ENCODE measurements at places on chromosomes 16 and 17.

DNA sequence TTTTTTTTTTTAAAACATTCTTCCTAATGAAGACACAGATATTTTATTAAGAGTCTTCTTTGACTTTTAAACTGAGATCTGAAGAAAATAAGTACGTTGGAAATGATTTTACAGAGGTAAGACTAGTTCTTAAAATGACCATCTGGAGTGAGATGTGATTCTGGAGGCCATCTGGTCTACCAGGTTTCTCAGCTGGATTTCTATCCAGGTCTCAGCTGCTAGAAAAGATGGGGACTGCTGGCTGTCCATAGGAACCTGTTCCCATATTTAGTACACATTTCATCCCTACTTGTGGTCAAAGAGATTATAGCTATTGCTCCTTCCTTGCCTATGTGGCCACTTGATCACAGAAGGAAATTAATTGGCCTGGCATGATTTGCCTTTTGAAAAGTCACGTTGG, 12.2 kb downstream of the PMFBP1 start:
- DNase-seq, result no peak

GRCh38 chr16:31080035-31080629, 5.9 kb downstream of the ZNF646 start:
- DNase-seq, result no peak

GRCh38 chr17:33342025-33342424, 48.9 kb upstream of the ASIC2 start:
- no peak for DNase-seq

GRCh38 chr17:62963296-62963695, 2.7 kb upstream of the TANC2 start:
- DNase-seq, result no peak

- DNase-seq, result no peak
Measured at GRCh38 chr17:57260325-57261083, 4.2 kb downstream of the MSI2 start.

- no peak for DNase-seq
Measured at GRCh38 chr17:48625495-48626244, 488 bp downstream of the HOXB9 start.

DNA sequence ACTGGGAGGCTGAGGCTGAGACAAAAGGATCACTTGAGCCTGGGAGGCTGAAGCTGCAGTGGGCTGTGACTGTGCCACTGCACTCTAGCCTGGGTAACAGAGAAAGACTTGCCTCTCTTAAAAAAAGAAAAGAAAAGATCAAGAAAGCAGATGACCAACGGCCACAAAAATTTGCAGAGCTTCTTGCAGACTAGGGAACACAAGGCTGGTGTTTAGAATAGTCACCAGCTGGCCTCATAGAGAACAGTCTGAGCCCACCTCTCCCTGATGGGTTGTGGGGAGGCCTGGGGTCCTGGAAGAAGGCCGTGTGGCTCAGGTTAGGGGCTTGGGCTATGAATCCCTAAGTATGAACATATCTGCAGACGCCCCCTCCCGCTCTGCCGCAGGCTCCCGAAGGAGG, 73.7 kb upstream of the MED9 start:
- no peak for DNase-seq

DNA sequence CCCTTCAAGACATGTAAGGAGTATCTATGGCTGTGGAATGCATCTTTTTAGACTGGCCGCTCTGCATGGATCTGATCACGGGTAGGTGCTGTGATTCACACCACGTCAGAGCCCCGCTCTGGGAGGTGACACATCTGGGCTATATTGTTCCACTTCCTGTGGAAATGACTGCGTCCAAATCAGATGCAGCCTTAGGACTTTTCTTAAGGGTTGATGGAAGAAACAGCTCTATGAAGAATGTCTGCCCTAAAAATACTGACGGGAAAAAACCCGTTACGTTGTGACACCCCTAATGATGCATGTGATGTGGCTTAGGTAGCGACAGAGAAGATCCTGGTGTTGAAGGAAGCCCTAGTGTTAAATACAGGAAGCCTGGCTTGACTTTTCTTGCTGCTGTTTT, 12.2 kb downstream of the BANP start:
- DNase-seq, result no peak

- DNase-seq, result no peak
Measured at GRCh38 chr17:49510059-49510719, 15.1 kb downstream of the NGFR start.

- no peak for DNase-seq
Measured at GRCh38 chr16:49980166-49980565, 44.9 kb upstream of the CNEP1R1 start.

DNA sequence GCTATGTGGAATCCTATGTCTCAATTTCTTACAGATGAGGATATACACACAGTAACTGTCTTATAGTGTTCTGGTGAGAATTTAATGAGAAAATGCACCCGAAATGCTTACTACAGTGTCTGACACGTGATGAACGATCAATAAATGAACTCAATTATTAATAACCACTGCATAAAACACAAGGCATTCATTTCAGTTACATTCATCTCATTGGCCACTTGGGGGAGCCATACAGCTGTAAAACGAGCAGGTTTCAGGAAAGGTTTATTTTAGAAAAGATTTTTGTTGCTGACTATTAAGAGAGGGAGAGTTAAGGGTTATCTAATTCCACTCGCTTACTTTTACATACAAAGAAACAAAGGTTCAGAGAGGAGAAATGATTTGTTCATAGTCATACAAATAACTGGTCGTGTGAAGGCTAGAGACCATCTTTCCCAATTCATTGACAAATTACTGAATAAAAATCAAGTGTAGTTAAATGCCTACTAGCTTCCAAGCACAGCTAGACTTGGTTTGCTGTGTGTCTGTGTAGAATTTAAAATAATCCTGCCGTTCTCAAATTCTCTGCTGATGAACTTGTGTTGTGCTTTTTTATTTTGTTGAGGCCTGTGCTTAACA, 160.1 kb downstream of the MAP2K4 start:
- DNase-seq, result no peak

- DNase-seq, result no peak
Measured at GRCh38 chr16:80899809-80900592, 95.6 kb upstream of the CDYL2 start.

DNA sequence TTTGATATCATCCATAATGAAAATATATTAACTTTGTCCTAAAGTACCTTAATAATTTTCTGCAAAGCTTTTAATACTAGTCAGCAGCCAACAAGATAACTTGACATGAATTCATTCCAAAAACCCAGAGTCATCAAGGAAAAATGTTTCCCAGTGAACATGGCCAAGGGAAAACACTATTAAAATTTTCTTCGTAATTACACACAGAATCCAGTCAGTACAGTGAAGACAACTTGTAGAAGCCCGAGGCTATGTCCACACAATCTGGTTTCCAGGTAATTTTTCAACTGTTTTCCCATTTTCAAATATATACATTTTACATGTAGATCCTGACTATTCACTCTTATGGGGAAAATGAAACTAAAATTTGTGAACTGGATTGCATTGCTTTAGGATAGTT, 600.9 kb downstream of the CDH8 start:
- no peak for DNase-seq

DNA sequence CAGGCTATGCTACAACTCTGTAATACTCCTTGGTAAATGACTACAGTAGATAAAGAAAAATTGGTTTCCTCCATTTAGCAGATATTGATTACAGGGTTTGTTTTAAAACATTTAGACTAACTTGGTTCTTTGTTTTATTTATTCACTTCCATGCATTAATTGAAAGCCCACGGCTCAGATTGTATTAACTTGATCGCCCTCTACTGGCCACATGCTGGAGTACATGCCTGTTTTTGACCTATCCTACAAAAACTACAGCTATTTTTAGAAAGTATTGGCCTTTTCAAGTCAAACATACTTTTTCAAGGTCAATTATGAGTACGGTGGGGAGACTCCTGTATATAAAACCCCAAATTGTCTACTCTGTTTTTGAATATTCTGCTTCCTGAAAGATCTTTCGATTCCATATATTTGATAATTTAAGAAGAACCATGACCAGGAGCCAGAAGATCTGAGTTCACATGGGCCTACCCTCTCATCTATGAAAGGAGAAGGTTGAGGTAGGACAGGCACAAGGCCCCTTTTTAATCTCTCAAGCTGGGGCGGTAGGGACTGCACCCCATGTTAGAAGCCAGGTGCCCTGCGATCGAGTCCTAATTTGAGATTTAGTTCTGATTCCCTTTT, 51.8 kb downstream of the CA10 start:
- no peak for DNase-seq

DNA sequence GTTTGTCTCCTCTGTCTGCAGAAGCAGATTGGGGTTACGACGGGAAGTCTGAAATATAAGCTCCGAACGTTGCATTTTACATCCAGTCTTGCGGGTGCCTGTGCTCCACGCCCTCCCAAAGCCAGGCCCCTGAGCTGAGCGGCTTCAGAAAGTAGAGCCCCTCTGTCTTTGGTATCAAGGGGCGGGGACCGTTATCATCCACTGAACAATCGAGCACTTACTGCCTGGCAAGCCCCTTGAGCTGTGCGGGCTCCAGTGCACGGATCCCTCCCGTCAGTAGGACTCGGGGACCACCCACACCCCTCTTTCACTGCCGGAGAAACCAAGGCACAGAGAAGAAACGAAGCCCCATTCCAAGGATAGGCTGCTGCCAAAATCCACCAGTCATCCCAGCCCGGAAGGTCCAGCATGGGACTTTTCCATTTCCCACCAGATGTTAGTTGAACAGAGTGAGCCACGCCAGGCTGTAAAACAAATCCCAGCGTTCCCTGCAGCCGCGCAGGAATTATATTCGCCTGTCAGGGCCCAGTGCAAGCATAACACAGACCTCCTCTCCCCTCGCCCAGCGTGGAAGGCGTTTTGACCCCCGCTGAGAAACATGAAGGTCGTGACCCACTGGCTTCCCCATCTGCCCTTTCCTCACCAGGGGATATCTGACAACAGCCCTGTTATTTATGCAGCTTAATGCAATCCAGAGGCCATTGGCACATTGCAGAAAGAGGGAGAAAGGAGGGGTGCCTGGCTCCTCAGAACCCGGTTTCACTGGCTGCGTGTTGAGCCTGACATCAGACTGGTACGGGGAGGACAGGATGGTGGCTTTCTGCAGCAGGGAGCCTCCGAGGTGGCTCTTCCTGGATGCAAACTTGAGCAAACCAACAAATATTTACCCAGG, 212.2 kb upstream of the FOXF1 start:
- no peak for DNase-seq

DNA sequence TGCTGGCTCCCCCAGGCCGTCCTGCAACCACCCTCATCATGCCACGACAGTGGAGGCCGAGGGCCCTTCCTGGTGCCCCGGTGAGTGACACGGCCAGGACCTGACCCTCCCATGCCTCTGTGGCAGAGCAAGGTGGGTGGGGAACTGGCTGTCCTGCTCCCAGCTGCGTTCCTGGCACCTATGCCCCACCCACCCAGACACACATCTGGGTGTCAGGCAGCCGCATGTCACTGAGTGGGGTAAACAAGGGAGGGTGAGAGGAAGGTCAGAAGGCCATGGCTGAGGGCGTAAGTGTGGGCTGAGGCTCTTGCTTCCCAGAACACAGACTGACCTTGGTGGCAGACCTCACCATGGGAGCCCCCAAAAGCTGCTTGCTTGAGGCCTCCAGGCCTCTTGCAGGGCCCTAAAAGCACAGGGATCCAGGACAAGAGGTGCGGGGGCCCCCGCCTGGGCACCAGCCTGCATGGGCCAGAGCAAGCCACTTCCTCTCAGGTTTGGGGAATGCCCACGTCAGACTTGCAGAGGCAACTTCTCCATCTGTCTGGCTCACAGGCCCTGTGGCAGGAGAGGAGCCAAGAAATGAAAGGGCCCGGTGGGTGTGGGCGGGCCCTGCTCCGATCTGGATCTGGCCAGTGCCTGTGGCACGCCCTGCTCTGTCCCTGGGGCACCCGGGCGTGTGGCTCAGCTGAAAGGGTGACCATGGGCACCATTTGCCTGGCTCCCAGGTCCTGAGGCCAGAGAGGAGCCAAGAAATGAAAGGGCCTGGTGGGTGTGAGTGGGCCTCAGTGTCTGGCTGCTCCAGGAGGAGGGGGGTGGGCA, 3.9 kb upstream of the CCDC57 start:
- no peak for DNase-seq

DNA sequence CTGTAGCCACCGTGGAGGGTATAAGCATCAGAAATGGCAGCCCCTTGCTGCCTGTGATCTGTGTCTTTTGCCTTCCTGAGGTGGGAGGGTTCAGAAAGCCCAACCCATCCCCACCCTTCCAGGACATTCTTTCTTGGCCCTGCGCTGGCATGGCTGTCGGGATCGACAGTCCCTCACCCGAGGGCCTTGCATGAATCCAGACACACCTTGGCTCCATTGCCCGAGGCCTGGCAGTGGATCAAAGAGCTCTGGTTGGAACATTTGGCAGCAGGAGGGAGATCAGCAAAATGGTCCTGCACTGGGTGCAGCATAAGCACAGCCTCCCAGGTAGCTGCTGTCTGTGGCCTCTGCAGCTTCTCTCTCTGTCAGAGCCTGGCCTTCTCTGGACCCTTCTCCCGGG, 246.6 kb upstream of the MAF start:
- no peak for DNase-seq

GRCh38 chr17:83127431-83128160, 48.2 kb downstream of the METRNL start:
- no peak for DNase-seq

- DNase-seq, result no peak
Measured at GRCh38 chr17:28180449-28180848, 138.0 kb downstream of the NLK start.

DNA sequence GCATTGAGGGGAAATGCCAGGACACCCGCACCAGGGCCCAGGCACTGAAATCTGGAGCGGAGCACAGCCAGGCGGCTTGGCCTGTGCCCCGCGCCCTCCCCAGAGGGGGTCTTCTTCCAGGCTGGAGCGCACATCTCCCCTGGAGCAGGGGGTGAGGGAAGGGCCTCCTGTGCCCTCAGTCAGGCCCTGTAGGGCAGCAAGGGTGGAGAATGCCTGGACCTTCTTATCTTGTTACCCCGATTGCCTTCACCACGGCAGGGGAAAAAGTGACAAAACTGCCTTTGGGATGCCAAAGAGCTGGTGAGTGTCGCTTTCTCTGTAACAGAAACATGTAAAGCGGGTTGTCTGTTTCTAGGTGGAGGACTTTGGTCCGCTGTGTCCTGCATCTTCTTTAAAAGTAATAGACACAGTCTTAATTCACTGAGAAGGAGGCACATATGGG, 48.3 kb upstream of the BAHCC1 start:
- DNase-seq, result no peak

GRCh38 chr16:52757746-52758472, 211.0 kb upstream of the TOX3 start:
- DNase-seq, result no peak

DNA sequence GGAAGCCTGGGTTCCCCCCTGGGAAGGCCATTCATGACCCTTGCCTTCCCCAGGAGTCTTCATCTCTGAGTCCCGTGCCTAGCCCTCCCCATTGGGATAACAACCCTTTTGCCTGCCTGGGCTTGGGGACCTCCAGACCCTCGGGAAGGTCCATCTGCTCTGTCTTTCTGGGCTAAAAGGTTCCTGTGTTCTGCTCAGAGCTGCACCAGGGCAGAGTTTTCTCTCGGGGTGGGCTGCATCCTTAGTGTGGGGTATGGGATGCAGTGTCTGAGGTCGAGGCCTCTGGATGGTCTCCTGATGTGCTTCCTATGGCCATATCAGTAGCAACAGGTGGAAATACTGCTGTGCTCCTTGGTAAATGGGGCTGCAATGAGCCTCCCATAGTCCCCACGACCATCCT, 22.9 kb upstream of the PLLP start:
- DNase-seq, result no peak

GRCh38 chr16:71626018-71626857, at the start of gene MARVELD3:
TSS of gene MARVELD3 (plus strand) at chr16:71626184. CDS start at chr16:71626230, 46 bp downstream.
- no peak for DNase-seq
